AG04449 (cell line): ENCODE measurements at places on chromosomes 11 and 22.

DNA sequence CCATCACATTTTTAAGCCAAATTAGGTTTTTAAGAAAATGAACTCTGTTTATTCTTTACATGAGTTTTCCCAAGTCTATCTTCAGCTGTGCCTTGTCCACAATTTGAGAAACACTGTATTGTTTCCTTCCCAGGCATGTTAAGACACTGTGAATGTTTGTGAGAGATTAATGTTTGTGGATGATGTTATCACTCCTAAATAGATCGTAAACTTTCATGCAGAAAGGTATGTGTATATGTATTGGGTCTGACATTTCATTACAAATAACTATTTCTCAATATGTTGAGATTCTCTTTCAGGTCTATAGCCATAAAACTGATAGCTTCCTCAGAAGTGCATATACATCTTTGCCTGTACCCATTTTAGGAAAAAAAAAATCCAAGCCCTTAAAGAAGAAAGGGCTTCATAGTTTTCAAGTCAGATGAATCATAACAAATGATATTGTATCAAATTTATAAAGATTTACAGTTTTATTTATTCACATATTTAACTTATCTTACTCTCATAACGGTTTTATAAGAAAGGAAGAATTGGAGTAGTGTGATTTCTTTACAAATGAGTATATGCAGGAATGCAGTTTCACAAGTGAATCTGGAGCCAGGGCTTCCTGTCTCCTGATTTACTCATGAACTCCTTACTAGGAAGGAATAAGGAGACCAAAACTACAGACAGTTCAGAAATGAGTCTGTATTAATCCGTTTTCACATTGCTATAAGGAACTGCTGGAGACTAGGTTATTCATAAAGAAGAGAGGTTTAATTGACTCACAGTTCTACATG is 11.2 kb downstream of the OR8D1 start:
- DNase-seq, result no peak

GRCh38 chr11:36254713-36255112 is 34.5 kb downstream of the COMMD9 start:
- no peak for DNase-seq

DNA sequence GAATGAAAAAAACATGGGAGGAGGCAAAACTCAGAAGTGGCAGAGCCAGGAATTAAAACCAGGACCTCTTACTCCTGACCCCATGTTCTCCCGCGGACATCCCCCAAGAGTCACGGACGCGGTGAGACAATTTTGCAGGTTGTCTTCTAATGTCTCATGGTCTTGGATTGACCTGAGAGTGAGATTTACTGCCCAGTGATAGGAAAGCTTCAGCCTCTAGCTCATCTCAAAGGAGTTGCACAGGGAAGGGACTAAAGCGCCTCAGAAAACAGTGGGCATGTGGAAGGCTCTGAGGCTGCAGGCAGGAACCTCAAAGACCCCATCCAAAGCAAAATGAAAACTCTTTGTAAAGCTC is 197.4 kb downstream of the ADAMTS15 start:
- DNase-seq, result no peak

GRCh38 chr11:118342503-118343161 is at the start of gene CD3D:
Gene CD3D, minus strand, starts transcription at chr11:118342705. Its CDS starts 98 bp downstream, at chr11:118342607.
- DNase-seq, result no peak

GRCh38 chr11:3810951-3811350 is 2.6 kb downstream of the PGAP2 start:
- no peak for DNase-seq

DNA sequence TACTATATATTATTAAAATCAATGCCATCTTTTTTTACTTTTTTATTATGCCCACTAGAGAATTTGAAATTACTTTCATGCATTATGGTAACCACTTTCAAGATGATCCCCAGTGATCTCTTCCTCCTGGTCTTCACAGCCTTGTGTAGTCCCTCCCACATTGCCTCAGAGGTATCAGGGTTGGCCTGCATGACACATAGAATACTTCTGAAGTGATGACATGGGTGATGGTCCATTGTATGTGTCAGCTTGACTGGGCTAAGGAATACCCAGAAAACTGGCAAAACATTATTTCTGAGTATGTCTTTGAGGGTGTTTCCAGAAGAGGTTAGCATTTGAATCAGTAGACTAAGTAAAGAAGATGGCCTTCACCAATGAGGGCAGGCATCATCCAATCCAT is 14.2 kb upstream of the ISX start:
- no peak for DNase-seq

- DNase-seq, result no peak
These were observed 236.1 kb downstream of the MIAT start for GRCh38 chr22:26893173-26894110.

DNA sequence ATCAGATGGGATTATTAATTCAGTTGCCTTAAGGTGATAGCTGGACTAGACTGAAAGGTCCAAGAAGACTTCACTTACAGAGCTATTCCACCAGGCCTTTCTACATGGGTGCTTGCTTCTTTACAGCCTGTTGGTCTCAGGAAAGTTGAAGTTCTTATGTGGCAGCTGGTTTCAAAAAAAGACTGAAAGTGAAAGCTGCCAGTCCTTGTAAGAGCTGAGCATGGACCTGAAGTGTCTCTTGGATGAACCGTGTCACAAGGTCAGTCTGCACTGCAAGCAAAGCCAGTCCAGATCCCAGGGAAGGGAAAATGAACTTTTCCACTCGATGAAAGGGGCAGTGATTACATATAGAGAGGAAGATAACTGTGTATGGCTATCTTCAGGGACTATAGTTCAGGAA is 201.5 kb upstream of the LUZP2 start:
- no peak for DNase-seq

DNA sequence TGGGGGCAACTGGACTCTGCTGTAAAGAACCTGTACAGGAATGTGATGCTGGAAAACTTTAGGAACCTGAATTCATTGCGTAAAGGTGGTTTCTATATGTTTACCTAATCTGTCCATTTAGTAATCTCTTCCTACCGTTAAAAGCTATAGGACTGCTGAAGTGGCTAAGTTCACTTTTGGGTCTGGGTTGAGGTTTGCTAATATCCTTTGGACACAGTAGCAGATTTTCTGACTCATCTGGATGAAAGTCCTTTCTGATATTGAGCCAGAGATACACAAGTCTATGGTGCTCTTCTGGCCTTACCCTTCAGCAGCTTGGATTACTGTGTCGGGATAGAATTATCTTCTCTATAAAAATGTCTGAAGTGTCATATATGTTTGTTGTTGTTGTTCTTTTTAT is 16.9 kb downstream of the ZNF215 start:
- no peak for DNase-seq

DNA sequence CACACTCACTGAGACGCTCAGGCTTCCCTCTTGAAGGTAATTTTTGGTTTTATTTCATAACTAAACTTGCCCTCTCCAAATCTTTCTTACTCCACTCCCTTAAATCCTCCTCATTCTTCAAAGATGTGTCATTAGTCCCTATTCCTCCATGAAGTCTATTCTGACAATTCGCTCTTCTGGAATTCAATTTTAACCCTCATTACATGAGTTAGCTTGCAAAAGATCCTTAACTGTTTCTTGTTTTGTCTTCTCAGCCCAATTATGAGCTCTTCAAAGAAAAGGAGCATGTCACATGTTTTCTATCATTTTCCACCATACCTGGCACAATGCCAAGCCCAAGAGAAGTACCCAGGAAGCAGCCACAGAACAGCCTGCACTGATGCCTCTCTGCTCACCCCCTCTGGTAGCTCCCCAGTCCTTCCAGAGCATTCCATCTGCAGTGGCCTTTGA is 13.0 kb downstream of the GALNT18 start:
- DNase-seq, result no peak

DNA sequence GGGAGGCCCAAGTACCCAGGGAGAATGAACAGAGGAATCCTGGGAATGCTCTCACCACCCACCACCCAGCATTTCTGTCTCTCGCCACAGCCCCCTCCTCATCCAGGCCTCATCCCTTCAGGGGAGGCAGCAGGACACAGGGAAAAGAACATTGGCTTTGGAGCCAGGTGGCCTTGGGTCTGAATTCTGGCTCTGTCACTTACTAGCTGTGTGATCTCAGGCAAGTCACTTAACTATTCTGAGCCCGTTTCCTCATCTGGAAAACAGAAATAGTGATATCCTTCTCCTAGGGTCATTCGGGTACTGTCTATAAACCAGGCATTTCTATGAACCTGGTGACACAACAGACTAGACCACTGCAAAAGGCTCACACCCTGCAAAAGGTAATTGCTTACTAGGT is 22.1 kb downstream of the CHRDL2 start:
- DNase-seq, result no peak

GRCh38 chr22:30423301-30423958 is 2.1 kb upstream of the MTFP1 start:
- no peak for DNase-seq

- no peak for DNase-seq
These were observed 87.5 kb downstream of the DDX10 start for GRCh38 chr11:108752297-108752751.
